Thoracic aorta endothelial cell (primary cell): ENCODE measurements at places on chromosomes 11 and 22. TPM values are rescaled to one million over a fixed set of nuclear protein-coding genes. Genes with fewer than 3 reads are reported as not detected.

The PDGFB gene
- 69.5 and 71.6 TPM in 2 replicates for total RNA-seq

The SCGB1D2 gene
- not detected in 2 replicates for total RNA-seq

The APOL5 gene
- total RNA-seq: not detected in 2 replicates

The HTR3B gene
- total RNA-seq: not detected in 2 replicates

The C11orf16 gene
- total RNA-seq: not detected in 2 replicates

The EIF3F gene
- total RNA-seq: 254 and 373 TPM in 2 replicates

The SYVN1 gene
- 7.4 and 12.1 TPM in 2 replicates for total RNA-seq

The DEUP1 gene
- not detected in 2 replicates for total RNA-seq

The PKDREJ gene
- total RNA-seq: under 0.01 TPM in 2 replicates

The TLCD5 gene
- total RNA-seq: 8.8 and 9.0 TPM in 2 replicates
